ENCODE measurements at places on chromosomes 13 and 19.

DNA sequence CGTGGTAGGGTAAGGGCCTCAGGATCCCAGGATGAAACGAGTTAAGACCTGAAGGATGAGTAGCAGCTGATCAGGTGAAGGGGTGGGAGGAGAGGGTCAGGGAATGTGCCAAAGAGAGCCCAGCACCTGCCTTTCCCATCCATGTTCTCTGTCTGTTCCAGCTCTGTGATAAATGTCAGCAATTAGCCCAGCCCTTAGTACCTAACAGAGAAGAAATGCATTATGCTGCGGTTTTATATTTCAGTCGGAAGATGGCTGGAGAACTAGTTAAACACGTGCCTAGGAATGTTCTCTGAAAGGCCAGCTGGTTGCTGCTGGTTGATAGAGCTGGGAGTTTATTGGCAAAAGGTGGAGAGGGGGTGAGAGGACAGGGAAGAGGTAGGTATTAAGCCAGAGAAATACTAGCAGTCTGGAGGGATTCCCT, 268.2 kb downstream of the SHISA2 start:
- DNase-seq, result no peak

DNA sequence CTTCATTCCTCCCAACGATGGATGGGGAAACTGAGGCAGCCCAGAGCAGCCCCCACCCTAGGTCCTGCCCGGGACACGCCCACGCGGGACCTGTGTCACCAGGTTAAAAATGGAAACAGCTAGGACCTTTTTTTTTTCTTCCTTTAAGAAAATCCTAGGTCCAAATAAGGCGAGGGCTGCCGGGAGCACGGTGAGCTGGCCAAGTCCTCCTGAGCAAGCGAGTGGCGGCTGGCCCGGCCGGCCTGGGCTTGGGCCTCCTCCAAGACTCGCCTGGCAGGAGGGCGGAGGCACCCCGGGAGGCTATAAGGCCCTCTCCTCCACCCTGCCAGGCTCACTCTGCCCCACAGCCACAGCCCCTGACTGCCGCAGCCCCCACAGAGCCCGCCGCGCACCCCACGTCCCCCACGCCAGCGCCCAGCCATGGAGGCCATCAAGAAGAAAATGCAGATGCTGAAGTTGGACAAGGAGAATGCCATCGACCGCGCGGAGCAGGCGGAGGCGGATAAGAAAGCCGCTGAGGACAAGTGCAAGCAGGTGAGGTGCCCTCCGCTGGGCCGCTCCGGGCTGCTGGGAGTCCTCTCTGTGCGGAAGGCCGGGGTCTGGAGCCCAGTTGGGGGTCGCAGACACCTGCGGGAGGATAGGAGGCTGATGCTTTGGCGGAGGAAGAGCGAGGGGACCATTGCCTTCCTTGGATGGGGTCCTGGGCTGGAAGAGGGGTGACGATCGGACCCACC, 8.9 kb upstream of the TPM4 start:
- DNase-seq, result peak; percentile 82

- peak; percentile 10 for DNase-seq
These were observed 94.9 kb upstream of the MCF2L start for GRCh38 chr13:112873851-112874750.

DNA sequence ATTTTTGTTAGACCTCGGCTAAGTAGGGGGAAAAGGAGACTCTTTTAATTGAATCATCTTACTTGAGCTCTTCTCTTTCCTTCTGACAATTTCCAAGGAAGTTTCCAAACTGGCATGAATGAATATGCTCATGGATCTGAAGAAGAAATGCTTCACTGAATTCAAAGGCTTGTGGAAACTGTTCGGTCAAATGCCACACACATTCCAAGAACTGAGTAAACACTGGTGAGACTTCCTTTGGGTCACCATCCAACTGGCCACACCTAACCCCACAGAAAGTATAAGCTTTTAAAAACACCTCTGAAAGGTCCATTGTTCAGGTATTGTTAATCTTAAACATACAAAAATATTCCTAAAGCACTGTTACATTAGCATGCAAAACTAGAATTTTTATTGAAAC, 33.6 kb downstream of the MTMR6 start:
- no peak for DNase-seq

- no peak for DNase-seq
These were observed 236.4 kb downstream of the ATP8A2 start for GRCh38 chr13:25608181-25608580.

- DNase-seq, result no peak
These were observed 6.3 kb downstream of the SLC7A10 start for GRCh38 chr19:33219261-33219815.

DNA sequence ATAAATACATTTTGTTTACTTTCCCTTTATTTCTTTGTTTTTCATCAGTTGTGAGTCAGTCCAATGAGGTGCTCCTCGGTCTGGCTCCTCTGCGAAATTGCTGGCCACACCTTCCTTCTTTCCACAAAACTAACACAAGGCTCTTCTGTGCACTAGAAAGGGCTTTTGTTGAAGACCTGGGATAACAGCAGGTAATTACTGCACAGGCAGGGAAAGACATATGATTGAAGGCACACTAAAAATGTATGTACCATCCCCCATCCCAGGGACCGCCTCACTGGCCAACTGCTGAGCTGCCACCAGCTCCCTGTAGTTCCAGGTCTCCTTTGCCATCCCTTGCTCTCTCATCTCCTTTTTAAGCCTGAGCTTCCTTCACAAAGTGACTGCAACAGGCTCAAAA, 180.5 kb downstream of the EFNB2 start:
- no peak for DNase-seq

DNA sequence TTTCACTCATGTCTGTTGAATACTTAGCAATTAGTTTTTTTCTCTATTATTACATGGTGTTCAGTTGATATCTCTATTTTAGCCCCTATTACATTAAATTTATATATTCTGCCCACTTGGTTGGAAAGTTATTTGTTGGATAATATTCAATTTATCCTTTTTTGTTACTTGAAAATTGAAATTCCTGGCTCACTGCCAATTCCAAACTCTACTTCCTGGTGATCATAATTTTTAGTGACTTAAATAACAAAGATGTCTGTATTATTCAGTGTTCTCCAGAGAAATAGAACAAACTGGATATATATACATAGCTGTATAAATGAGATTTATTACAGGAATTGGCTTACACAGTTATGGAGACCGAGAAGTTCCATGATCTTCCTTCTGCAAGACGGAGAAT, 93.6 kb downstream of the GPC5 start:
- no peak for DNase-seq

- DNase-seq, result peak; percentile 26
These were observed 106.8 kb downstream of the NHLRC3 start for GRCh38 chr13:39144941-39145533.

DNA sequence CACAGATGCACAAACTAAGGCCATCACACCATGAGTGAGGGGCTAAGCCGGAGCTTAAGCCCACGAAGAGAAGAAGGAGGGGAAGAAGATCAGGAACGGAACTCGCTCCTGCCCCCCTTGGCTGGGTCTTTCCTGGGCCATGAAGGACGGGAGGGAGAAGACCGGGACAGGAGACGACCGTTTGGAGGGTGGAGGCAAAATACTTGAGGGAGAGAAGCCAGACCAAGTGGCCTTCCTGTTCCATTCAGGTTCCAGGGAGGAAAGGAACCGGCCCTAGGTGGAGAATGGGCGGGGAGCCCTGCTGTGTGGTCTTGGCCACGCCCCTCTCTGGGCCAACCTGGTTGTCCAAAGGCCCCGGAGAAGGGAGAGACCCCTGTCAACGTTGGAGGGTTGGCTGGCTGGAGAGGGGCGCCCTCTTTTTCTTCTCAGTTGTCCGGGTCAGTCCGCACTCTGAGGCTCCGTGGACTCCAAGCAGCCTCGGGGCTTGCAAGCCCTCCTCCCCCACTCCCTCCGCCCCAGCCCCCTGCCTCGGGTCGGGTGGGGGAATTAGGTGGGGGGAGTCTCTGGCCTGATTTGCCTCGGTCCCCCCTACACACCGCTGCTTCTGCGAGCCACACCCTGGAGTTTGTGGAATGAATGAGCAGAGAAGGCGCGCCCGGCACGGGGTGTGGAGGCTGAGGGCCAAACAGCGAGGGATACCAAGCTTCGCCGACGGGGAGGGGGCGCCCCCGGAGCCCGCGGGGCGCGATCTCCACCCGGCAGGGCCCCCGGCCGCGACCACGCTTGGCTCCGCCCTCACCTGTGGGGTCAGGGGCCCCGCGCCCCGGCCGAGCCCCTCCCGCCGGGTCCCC, 757 bp downstream of the FBN3 start:
- DNase-seq, result no peak

DNA sequence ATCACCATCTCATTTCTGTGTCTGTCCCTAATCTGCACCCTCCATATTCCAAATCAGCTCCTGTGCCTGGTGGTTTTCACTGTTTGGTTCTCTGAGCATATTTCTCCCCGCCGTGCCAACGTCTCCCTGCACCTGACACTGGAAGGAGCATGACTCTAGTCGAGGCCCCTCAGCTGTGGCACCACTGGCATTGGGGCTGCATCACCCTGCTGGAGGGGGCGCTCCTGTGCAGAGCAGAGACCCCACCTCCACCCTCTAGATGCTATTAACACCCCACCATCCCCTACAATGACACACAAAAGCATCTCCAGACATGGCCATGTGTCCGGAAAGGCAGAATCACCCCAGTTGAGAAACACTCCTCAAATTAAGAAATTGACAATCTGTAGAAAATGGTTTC, 20.8 kb downstream of the ZSCAN5C start:
- no peak for DNase-seq

DNA sequence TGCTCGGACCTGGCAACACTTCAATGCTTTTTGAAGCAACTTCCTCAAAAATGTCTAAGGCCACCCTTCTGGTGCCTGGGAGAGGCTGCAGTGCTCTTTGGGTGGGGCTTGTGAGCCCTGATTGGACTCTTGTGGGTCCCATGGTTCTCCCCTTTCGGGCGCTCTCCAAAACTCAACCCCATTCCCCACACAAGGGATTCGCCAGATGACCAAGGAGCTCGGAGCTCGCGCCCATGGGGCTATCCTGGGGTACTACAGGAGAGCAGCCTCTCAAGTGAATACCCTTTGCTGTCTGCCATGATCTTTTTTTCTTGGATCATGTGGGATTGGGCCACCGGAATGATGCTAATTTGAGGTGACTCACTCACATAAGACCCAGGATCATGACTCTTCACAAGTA, 29.7 kb upstream of the KL start:
- no peak for DNase-seq

- no peak for DNase-seq
These were observed 28.1 kb upstream of the MPHOSPH8 start for GRCh38 chr13:19605161-19605955.

DNA sequence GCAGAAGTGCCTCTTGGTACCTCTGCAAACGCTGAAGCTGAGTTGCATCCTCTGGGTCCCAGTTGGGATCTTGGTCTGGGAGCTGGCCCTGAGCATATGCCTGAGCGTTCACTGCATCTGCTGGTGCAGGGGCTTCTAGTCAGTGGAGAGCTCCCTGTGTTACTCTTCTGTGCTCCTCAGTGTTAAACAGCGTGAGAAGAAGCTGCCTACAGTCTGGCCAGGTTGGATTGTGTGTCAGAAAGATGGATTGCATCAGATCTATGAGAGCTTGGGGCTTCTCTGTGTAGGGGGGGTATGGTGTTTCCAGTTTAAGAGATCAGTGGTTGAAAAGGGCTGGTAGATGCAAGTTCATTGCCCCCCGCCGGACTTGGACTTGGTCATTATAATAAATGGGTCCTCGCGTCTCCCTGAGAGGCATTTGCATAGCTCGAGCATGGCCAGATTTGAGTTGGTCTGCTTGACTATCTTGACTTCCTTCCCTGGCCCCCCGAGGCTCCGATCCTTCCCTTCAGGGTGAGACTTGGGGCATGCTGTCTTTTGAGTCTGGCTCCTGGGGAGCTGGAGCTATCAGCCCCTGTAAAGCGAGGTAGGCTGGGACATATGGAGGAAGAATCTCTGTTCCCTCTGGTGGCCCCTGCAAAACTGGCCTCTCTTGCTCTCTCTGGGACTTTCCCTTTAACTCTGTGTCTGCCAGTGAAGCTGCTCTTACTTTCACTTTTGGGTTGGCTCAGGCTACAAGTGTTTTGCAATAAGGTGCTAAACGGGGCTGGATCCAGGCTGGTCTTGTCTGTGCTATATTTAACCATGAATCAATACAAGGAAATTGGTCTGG, 52.9 kb downstream of the OR10H4 start:
- peak; percentile 49 for DNase-seq

- DNase-seq, result no peak
These were observed 446.4 kb downstream of the COG6 start for GRCh38 chr13:40101708-40102359.

GRCh38 chr13:52835071-52835839, 13.2 kb downstream of the PCDH8 start:
- no peak for DNase-seq

GRCh38 chr13:46756977-46757376, 40.0 kb downstream of the ESD start:
- no peak for DNase-seq

GRCh38 chr13:28654276-28654675, 4.7 kb upstream of the POMP start:
- no peak for DNase-seq

- no peak for DNase-seq
These were observed 102.0 kb downstream of the SLITRK1 start for GRCh38 chr13:83780227-83780626.

- DNase-seq, result no peak
These were observed 251.0 kb downstream of the UQCRFS1 start for GRCh38 chr19:28961772-28962500.

DNA sequence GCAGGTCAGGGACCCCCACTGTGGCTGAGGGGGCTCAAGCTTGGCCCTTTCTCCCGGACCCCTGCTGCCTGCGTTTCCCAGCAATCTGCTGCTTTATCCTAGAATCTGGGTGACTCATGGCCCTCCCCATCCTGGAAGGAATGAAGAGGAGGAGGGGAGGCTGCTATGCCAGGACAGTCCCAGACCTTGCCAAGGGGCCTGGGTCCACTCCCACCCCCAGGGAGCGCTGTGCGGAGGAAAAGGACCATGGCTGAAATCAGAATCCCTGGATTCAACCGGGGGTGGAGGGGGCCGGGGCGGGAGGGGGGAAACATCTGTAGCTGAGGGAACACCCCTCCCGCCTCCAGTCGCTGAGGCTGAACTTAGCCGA, 20.5 kb downstream of the ZNF114 start:
- DNase-seq, result no peak

- no peak for DNase-seq
These were observed 17.8 kb downstream of the POP4 start for GRCh38 chr19:29623726-29624488.

DNA sequence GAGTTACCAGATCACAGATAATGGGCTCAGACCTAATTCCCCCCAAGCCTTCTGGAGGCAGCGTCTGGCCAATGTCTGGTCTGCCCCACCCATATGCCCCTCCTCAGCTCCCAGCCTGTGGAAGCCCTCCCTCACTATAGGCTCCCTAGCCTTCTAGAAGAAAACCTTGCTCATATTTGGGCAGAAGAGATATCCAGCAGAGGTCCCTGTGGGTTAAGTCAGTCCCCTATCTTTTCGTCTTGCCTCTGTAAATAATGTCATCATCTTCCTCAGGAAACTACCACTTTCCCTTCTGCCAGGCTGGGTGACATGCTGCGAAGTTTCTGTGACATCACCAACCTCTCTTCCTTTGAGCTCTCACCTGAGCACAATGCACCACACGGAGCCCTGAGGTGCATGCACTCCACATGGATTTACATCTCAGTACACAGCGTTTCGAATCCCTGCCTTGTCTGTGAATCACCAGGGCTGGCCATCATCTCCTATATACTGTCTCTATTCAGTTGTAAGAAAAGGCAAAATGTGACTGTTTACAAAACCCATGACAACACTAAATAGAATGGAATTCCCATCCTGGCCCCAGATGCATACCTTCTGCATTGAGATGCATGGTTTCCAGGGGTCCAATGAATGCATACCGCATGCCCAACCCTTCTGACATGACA, 112.8 kb downstream of the CRYL1 start:
- DNase-seq, result peak; percentile 16

Measured in AG04450 (cell line).